NCI-H1092 (cell line): ENCODE measurements at places on chromosomes 7 and 10.
A peak's percentile ranks its signal among the peaks of the same experiment; 100 is the strongest.

DNA sequence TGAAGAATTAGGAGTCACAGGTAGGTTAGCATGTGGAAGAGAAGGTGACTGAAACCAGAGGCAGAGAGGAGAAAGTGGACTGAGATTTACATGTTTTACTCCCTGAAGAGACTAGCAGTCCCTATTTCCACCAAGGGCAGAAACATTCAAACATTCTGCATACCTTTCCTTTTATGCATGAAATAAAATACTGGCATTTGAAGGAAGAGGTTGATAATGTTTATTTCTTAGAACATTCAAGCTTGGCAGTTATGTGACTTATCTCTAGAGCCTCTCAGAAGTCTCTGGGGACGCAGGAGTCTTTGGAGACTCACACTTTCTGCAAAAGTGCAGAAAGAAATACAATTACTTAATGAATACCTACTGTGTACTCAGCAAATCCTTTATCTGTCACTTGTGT lies 507.1 kb upstream of the C7orf33 start:
- no peak for DNase-seq

DNA sequence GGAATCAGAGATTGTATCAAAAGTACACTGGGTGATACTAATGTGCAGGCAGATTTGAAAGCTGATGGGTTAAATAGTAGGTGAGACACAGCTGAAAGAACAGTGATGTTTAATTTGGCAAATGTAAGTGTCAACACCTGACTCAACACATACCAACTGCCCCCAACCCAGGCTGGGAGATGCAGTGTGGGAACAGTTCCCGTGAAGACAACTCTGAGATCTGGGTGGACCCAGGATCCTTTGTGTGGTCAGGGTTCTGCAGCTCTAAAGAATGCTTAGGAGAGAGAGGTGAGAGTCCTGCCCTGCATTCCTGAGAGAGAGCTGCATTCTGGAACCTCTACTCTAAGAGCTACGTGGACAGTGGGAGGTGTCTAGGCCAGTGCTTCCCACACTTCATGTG lies 479.7 kb downstream of the RPS24 start:
- DNase-seq: no peak

GRCh38 chr10:105908701-105909100 lies 1255.8 kb downstream of the SORCS1 start:
- DNase-seq: no peak

DNA sequence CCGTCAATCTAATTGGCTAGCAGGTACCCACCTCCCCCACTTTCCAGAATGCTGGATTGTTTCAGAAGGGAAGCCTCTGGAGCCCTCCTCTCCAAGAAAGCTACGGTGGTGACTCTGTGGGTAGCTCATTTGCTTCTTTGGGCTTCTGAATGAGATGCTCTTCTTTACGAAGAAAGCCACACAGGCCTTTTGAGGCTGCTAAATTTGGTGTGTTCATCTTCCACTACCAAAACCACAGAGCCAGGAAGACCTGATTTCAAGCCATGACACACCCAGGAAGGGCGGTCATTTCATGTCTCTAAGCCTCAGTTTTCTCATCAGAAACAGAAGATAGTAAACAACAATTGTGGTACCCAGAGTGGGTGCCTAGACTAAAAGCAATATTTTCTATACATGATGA lies 901.2 kb downstream of the KCNMA1 start:
- DNase-seq: no peak

DNA sequence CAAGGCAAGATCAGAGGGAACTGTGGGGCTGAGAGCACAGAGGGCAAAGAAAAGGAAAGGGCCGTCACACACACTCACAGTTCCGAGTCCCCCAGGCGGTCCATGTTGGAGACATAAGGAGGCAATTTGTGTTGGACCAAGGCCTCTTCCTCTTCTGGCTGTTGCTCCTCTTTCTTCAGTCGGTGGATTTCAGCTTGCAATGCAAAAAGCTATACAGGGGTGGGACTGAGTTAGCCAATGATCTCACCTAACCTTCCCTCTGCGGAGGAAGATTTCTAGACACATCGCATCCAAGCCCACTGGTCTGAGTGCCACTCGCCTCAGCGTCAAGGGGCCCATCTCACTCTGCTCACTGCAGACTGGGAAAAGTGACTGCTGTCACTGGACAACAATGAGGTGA lies 5.5 kb downstream of the WDR91 start:
- DNase-seq: no peak

GRCh38 chr7:116317907-116318306 lies 107.6 kb downstream of the TES start:
- DNase-seq: no peak

- DNase-seq: no peak
Observed at GRCh38 chr7:136006208-136006607, 29.0 kb upstream of the MTPN start.

DNA sequence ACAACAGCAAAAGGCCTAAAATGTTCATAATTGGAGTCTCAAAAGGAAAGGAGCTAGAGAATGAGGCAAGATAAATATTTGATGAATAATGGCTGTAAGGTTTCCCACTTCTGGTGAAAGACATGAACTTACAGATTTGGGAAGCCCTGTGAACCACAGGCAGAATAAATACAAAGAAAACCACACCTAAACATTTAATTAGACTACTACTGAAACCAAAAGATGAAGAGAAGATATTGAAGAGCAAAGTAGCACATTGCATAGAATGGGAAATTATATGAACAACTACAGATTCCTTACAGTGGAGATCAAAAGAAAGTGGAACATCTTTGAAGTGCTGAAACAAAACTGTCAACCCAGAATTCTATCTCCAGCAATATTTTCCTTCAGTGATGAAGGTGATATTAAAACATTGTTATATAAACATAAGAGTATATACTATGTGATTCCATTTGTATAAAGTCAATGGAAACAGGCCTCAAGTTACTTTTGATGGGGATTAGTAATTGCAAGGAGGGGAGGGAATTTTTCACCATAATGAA lies 191.3 kb upstream of the KAT6B start:
- DNase-seq: no peak

- peak; percentile 83 for DNase-seq
Observed at GRCh38 chr7:67484244-67484751, 487.7 kb downstream of the TYW1 start.

DNA sequence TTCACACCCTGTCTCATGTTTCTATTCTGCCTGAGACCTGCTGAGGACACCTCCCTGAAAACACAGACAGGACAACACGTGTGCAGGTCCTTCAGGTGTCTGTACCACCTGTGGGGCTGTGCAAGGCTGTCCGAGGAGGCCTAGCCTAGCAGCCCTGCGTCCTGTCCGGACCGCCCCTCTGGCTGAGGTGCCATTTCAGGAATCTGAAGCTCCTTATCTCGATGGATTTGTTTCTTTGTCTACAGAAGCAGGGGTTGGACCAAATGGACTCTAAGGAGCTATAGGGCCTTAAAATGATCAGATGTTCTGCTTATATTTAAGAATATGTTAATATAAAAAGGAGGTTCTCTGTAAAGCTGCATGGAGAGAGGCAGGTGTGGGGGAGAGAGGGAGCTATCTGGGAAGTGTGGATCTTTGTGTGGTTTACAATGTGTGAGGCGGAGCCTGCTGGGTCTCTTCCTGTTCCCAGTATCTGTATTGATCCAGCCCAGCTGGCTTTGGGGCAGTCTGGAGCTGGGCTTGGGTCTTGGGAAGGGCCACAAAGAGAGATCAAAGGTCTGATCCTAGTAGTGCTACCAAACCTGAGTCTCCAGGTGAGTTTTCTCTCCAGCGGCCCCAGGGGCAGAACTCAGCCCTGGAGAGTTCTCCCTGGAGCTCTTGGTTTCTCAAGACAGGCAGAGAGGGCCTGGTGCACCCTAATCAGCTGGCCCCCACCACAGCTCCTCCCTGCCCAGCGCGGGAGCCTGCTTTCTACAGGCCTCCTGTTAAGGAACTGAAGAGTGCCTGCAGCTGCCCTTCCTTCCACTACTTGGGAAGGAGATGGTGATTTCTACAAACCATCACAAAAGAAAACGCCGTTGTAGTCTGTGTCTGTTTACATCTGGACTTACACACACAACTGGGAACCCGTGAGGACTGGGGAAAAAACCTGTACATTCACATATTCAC lies 3.4 kb upstream of the MNX1 start:
- no peak for DNase-seq

DNA sequence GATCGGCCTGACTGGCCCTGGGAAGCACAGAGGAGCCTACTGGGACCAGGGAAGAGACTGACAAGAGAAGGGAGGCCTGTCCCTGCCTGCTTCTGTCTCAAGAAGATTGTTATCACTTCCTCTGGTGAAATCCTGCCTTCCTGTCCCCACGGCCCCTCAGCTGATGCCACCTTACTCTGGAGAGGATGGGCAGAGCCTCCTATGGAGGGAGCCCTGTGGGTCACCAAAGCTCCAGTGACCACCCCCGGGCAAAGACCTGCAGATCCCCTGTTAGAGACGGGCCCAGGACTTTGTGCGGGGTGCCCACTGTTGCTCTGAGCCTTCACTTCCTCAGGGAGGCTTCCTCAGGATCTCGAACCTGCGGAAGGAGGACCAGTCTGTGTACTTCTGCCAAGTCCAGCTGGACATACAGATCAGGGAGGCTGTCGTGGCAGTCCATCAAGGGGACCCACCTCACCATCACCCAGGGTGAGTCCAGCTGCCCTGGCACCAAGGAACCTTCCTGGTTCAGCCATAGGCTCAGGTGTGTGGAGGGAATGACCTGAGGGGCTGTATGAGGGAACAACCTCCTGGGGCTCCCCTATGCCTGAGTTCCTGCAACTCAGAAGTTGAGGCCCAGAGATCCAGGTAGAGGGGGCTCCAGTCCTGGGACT lies 1.4 kb upstream of the PILRB start:
- DNase-seq: no peak

- no peak for DNase-seq
Observed at GRCh38 chr10:32446536-32447406, 831 bp downstream of the CCDC7 start.

DNA sequence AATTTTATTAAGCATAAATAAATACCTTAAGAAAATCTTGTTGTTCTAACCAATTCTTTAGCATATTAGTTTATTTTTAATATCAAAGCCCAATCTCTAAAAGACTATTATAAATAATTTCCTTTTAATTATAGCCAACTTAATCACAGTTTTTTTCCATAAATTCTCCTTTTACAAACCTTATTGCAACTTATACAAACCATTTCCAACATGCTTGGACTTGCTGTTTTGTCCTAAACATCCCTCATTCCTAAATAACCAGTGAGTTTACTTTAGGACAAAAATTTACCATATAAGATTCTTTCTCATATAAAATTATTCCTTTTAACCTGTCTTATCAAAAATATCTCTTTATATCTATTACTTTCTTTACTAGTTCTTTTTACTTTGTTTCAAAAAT lies 25.2 kb upstream of the LSM8 start:
- DNase-seq: peak; percentile 1

DNA sequence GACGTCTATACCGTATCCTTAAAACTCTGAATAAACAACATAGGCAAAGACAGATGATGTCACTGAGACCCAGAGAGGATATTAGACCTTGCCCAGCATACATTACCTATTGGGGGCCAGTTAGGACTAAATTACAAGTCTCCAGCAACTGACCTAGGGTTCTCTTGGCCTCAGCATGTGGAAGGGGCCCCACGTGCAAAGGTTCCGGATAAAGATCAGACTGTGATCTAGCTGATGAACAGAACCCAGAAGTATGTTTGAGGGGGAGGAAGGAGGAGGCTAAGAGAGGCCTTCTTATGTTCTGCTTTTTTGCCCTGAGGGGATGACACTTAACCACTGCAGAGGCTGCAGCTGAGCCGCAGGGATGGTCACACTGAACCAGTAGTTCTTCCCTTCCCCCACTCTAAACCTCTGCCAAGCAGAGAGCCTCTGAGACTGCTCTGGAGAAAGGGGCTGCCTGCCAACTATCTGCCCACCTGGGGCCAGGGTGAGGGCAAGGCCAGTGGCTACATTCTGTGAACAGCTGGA lies 24.0 kb upstream of the KMT2C start:
- peak; percentile 83 for DNase-seq

- DNase-seq: no peak
Observed at GRCh38 chr10:14507176-14507575, 176.5 kb upstream of the FRMD4A start.

DNA sequence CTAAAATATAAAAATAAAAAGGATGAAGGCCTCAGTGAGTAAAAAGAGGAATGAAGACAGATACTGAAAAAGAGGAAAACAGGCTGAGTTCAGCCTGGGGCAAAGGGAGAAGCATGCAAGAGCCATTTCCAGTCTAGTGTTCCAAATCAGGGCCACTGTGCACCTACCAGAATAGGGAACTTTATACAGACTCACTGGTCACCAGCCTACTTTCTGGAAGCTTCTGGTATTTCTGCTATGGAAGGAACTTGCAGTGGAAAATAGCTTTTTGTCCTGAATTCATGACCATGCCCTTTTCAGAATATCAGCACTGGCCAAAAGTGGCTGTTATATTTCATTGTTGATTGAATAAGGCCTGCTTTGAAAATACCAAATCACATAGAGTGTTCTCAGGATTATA lies 28.8 kb downstream of the ABRAXAS2 start:
- no peak for DNase-seq

GRCh38 chr7:85897967-85898366 lies 711.1 kb upstream of the SEMA3D start:
- DNase-seq: no peak

GRCh38 chr10:113127901-113128283 lies 177.8 kb downstream of the TCF7L2 start:
- DNase-seq: no peak

DNA sequence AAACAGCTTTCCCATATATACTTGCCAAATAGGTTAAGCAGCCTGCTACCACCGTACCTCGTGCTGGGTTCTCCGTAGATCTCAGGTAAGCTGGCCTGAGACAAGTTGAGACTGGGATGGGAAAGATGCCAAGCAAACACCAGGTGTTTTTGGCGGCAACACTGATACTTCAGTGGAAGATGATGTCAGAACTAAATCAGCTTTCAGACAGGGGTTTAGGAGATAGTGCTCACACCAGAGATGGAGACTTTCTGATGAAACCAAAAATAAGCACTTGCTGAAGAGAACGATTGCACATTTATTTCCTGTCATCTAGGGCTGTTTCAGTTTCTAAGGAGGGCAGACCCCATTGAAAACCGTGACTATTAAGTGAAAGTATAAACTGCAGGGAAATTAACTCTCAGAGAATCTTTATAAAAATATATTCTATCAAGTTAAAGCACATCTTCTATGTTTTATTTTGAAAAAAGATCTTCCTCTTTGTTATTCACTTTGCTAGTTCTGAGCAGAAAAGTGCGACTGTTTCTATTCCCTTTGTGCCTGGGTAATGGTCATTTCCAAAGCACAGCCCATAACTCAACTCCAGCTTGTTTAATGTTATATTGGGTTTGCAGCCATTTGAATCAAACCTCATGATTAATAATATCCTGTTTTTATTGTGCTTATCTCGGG lies 149.9 kb downstream of the CPED1 start:
- peak; percentile 54 for DNase-seq

DNA sequence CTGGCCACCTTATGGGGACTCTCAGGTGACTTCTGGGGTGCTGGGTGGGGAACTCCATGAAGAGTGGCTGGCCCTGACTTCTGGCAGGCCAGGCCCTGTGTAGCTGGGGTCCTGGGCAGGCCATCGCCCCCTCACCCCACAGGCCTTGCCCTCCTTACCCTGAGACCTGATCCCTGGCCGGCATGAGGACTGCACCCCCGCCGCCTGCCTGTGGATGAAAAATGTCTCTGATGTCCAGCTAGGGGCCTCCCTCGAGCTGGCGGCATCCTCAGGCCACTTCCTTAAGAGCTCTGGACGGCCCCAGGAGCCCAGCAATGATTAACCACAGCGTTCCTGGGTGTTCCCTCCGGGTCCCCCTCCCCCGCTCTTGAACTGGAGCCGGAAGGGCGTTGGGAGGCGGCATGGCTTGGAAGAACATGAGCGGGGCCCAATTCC lies 31.8 kb upstream of the SHH start:
- no peak for DNase-seq

- DNase-seq: no peak
Observed at GRCh38 chr10:51468424-51468823, 231.0 kb downstream of the CSTF2T start.

- no peak for DNase-seq
Observed at GRCh38 chr10:38102880-38103279, 8.7 kb downstream of the ZNF37A start.
